Stimulated activated CD8-positive, alpha-beta memory T cell treated with anti-CD3 and anti-CD28 coated beads, Interleukin-4, amount 100 ng/mL, for 4 hours (primary cell): ENCODE measurements at places on chromosomes 3 and 15.

- no peak for DNase-seq
Observed at GRCh38 chr3:168070919-168071318, 24.8 kb downstream of the GOLIM4 start.

DNA sequence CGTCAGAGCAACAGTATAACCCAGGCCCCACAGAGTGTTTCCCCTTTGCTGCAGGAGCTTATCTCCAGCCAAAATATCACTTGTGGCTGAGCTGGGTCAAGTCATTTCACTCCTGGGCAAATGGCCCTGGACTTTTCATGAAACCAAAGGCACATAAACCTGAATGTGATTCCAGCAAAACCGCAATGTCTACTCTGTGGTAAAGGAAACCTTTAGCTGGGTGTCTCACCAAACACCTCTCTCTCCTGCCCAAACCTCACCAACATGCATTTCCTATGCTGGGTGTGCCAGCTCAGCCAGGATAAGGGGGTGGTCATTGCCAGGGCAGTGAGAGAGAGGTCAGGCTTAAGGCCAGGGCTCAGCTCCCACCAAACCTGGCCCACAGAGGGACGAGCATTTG lies 67.4 kb downstream of the GTPBP8 start:
- no peak for DNase-seq

DNA sequence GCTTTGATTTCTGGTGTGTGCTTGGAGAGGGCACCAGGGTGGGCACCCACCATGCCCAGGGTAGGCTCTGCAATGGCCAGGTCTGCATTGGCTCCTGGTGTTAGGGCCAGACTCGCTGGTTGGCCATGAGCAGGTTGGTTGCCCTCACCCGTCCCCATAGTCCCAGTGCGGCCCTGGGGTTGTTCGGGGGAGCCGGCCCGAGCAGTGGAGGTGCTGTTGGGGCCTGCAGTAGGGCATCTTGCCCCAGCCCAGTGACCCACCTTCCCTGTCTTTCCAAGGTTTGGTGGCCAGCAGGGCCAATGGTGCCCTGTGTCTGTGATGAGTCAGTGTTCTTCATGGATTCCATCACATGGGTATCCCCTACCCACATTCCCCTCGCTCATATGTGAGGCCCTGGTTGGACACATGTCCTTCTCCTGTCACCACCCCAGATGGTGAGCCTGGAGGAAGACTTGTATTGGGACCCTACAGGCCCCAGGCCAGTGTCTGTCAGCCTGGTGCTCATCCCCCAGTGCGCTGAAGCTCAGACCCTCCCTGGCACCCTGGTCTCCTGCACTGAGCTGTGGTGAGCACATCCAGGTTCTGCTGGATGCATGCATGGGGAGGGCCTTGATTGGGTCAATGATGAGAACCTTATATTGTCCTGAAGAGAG lies 190.1 kb downstream of the UBE3A start:
- no peak for DNase-seq

DNA sequence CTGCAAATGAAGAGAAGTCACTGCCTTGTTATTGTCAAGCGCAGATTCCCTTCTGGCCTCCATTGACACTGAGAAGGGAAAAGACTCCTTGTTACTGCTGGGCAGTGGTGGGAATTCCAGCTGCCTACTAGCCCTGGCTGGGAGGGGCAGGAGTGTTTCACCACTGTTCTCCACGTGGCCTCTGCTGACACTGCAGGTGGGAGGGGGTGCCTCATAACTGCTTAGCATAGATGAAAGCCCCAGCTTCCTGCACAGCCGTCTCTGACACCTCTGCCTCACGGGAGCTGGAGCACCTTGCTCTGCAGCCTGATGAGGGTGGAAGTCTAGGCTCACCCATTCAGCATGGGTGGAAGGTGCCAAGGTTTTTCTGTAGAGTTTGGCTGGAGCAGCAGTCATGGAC lies 52.1 kb downstream of the TM2D3 start:
- no peak for DNase-seq
